DMS 273 treated with DMSO at 0.1 percent for 48 hours (cell line): ENCODE measurements at places on chromosomes 1 and 21.
A peak's percentile ranks its signal among the peaks of the same experiment; 100 is the strongest.

- DNase-seq = no peak
Measured at GRCh38 chr1:161502181-161502580, 3.1 kb upstream of the FCGR2A start.

DNA sequence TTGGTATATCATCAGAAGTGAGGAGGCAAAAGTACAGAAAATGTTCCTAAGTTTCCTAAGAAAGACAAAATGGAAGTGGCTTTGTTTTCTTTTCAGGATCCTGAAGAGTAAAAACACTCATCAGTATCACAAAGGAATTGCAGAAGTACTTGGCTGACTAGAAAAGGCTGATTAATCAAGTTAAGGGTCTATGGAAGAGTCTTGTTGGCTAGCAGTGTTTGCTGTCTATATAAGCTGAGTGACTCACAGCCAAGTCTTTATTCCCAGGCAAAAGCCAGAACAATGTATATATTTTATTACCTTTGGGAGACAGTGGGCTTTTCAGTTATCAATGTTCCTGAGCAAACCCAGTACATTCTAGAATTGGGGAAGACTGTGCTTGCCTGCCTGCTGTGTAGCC, 777.0 kb downstream of the PLA2G4A start:
- DNase-seq = no peak

GRCh38 chr1:115437196-115437595, 99.1 kb upstream of the NGF start:
- DNase-seq = no peak

GRCh38 chr1:235060607-235061470, 67.8 kb downstream of the TOMM20 start:
- no peak for DNase-seq

GRCh38 chr1:226095286-226095685, 32.8 kb downstream of the H3-3A start:
- DNase-seq = no peak

DNA sequence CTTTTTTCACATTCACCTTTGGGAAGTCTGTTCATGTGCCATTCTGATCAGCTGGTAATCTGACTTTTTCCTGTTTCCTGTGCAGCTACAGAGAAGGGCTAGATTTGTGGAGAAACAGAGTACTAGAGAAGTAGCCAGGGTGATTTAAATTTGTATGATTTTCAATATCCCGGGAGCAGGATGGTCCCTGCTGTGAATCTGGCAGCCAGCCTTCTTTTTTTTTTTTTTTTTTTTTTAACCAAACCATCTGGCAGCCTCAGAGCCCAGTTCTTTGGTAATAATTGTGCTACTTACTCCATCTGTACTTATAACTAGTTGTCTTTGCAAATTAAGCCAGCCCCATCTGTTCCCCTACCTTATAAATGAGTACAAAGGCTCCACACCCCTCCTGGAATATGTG, 248.6 kb upstream of the DEPDC1 start:
- peak; percentile 94 for DNase-seq
